Lung (tissue), 17 donors: ENCODE measurements at places on chromosomes 3 and 15.

DNA sequence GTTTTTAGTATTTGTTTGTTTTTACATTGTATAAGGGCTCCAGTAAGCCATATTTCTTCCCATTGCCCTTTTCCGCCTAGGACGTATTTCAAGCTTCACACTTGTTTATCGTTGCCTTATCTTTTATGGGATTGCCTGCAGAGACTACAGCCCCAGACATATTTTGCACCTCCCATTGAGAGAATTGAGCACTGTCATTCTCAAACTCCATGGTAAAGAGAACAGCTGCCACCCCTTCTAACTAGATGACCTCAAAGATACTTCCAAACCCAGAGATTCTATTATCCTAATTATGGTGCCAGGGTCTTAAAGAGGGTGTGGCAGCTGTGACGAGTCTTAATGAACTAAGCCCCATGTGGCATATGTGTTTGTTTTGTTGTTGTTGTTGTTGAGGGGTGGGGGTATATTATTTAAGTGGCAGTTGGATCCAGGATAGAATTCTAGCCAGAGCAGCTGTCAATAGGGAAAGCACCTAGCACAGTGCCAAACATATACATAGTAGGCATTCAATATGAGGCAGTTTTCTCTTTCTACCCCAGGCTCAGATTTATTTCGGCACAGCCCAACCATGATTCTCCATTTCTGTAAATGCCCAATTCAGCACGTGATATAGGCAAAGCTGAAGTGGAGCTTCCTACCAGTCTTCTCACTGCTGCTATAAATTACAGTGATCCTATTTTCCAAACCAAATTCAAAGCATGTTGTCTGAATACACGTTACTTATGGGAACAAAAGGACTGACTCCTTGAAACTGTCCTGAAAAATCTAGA is 932 bp upstream of the TP53BP1 start:
- no peak for DNase-seq
- no peak overlapping the region for H3K27ac ChIP-seq
- H3K4me1 ChIP-seq: peaks cover 4% of the 10 kb centered on the region
- H3K4me3 ChIP-seq: no peak overlapping the region
- H3K36me3 ChIP-seq: peaks cover 5% of the 10 kb centered on the region
- H3K27me3 ChIP-seq: no peaks in the 10 kb centered on the region

GRCh38 chr3:177371146-177371545 is 173.9 kb upstream of the TBL1XR1 start:
- H3K4me1 ChIP-seq: no peaks in the 10 kb centered on the region
- no peak overlapping the region for H3K4me3 ChIP-seq
- no peak overlapping the region for H3K27ac ChIP-seq
- no peaks in the 10 kb centered on the region for H3K27me3 ChIP-seq
- no peaks in the 10 kb centered on the region for H3K36me3 ChIP-seq

DNA sequence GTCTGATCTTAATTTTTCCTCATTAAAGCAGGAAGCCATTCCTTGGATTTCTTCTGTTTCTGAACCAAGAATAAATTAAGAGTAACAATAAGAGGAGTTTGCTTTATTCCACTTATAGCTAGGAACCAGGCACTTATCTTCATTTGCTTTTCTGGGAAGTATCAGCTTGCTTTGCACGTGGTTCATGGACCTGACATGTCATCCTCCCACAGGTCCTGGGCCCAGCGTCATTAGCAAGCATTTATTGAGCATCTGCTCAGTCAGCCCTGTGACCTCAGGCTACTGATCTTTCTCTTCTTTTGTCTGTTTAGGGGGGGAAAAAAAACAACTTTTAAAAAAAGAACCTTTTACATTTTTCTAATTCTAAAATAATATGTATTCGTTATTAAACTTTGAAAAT is 34.7 kb upstream of the CRTC3 start:
- no peaks in the 10 kb centered on the region for H3K27me3 ChIP-seq
- H3K4me3 ChIP-seq: no peak overlapping the region
- no peak for DNase-seq
- H3K27ac ChIP-seq: no peak overlapping the region

GRCh38 chr3:58572634-58573230 is 4.5 kb downstream of the FAM107A start:
- H3K4me1 ChIP-seq: peaks cover 27% of the 10 kb centered on the region
- no peaks in the 10 kb centered on the region for H3K27me3 ChIP-seq
- H3K4me3 ChIP-seq: no peak overlapping the region
- no peak overlapping the region for H3K27ac ChIP-seq
- no peak for DNase-seq
- peaks cover 2% of the 10 kb centered on the region for H3K36me3 ChIP-seq

DNA sequence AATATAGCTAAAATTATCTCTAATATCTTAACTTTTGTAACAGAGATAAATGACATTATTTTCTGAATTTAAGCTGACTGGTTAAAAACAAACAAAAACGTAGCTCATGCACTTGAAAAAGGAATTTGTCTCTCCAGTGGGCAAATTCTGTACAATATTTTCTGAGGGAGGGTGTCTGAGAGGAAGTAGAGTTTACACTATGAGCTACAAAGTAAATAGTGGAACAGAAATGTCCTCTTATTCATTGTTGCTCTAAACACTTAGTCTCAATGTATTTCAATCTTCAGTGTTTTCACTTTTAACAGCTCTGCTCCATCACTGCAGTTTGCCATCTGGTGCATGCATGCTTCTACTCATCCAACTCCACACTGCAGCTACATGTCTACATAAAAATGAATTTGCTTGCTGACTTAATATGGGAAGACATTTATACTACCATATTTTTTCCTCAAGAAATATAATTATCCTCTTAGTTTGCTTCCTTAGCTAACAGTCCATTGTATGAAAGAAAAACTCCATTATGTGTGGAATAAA is 817.4 kb upstream of the LMCD1 start:
- no peaks in the 10 kb centered on the region for H3K27me3 ChIP-seq
- no peak overlapping the region for H3K4me3 ChIP-seq
- DNase-seq: peak; percentile 13
- H3K36me3 ChIP-seq: no peaks in the 10 kb centered on the region
- H3K4me1 ChIP-seq: no peaks in the 10 kb centered on the region

GRCh38 chr15:63226966-63227401 is 37.6 kb downstream of the RAB8B start:
- no peaks in the 10 kb centered on the region for H3K27me3 ChIP-seq
- H3K27ac ChIP-seq: no peak overlapping the region
- no peak for DNase-seq
- H3K36me3 ChIP-seq: peaks cover 4% of the 10 kb centered on the region
- no peak overlapping the region for H3K4me3 ChIP-seq
